ENCODE measurements at places on chromosomes 16 and 17.

GRCh38 chr17:41592601-41593305 is 6.1 kb upstream of the KRT14 start:
- H3K27ac ChIP-seq, result no peak overlapping the region
- peaks cover 3% of the 10 kb centered on the region for H3K4me1 ChIP-seq
- DNase-seq, result no peak
- H3K36me3 ChIP-seq, result no peaks in the 10 kb centered on the region
- peaks cover 28% of the 10 kb centered on the region for H3K27me3 ChIP-seq

DNA sequence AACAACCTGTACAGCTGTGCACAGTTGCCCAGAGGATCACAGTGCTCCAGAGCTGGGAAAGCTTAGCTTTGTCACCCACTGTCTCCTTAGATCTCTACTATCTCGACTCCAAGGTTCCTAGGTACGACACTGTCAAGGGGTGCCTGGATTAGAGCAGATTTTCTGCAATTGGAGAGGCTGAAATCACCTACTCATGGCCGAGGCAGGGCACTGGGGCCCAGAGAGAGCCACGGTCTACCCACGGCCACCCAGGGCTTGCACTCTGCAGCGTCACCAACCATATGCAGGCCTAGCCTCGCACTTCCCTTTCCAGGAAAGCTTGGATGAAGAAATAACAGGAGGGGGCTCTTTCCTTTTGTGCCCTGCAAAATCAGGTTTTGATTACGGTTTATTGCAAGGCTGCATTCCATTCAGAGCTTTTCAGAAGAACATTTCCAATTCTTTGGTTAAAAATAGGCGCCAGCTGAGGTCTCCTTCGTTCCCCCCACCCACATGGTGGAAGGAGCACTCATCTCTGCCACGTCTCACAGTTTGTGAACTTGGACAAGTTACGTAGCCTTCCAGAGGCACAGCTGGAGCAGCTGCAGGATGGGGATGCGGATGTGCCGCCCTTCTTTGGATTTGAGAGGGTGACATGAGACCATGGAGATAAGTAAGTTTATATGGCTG is 80.0 kb downstream of the IRX5 start:
- no peak overlapping the region for H3K4me3 ChIP-seq
- peaks cover 4% of the 10 kb centered on the region for H3K27me3 ChIP-seq

GRCh38 chr16:17635183-17635582 is 164.4 kb upstream of the XYLT1 start:
- no peaks in the 10 kb centered on the region for H3K36me3 ChIP-seq
- H3K4me1 ChIP-seq, result no peaks in the 10 kb centered on the region
- H3K27me3 ChIP-seq, result no peaks in the 10 kb centered on the region
- DNase-seq, result no peak

GRCh38 chr17:50922721-50923405 is 56.7 kb upstream of the TOB1 start:
- no peak overlapping the region for H3K4me3 ChIP-seq
- DNase-seq, result peak; percentile 66
- H3K4me1 ChIP-seq, result peaks cover 17% of the 10 kb centered on the region
- no peaks in the 10 kb centered on the region for H3K27me3 ChIP-seq

DNA sequence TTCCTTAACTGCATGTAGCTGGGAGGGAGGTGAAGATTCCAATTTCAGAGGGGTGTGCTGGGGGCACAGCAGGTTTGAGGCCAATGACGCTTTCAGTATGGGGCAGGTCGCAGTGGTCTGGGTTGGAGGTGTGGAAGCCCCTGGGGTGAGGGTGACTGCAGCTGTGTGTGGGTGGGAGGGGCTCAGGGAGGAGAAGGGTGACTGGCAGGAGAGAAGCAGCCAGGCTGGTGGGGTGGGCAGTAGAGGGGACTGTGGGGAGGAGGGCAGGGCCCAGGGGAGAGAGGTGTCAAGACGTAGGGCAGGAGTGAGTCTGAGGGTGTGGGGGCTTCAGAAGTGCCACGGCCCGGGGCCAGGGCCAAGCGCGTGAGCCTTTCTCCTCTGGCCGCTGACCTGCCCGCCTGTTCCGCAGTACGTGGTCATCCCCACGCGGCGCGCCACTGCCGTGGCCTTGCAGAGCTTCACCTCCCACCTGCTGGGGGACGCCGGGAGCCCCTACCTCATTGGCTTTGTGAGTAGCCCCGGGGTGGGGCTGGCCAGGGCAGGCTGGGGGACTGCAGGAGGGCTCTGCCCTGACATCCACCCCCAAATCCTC is 19.4 kb downstream of the MYBBP1A start:
- no peak overlapping the region for H3K4me3 ChIP-seq
- no peak for DNase-seq
- H3K27me3 ChIP-seq, result no peaks in the 10 kb centered on the region
- H3K36me3 ChIP-seq, result peaks cover 14% of the 10 kb centered on the region

GRCh38 chr16:72948238-72948829 is 99.6 kb downstream of the ZFHX3 start:
- H3K27me3 ChIP-seq, result no peaks in the 10 kb centered on the region
- H3K36me3 ChIP-seq, result peaks cover 32% of the 10 kb centered on the region
- H3K4me1 ChIP-seq, result peaks cover 13% of the 10 kb centered on the region
- DNase-seq, result no peak
- no peak overlapping the region for H3K27ac ChIP-seq
- no peak overlapping the region for H3K4me3 ChIP-seq

GRCh38 chr17:42404326-42405055 is 16.2 kb upstream of the STAT3 start:
- H3K36me3 ChIP-seq, result peaks cover 47% of the 10 kb centered on the region
- no peak overlapping the region for H3K27ac ChIP-seq
- no peak overlapping the region for H3K4me3 ChIP-seq
- H3K4me1 ChIP-seq, result peaks cover 40% of the 10 kb centered on the region

DNA sequence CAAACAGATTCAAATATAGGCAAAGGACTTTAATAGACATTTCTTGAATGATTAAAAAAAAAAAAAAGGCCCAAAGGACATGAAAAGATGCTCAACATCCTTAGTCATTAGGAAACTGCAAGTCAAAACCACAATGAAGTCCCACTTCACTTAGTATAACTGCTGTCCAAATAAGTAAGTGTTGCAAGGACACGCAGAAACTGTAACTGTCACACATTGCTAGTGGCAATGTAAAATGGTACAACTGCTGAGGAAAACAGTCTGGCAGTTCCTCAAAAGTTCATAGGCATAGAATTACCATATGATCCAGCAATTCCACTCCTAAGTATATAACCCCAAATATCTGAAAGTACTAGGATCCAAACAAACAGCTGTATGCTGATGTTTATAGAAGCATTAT is 112.7 kb downstream of the BRIP1 start:
- no peak overlapping the region for H3K4me3 ChIP-seq
- H3K4me1 ChIP-seq, result no peaks in the 10 kb centered on the region

DNA sequence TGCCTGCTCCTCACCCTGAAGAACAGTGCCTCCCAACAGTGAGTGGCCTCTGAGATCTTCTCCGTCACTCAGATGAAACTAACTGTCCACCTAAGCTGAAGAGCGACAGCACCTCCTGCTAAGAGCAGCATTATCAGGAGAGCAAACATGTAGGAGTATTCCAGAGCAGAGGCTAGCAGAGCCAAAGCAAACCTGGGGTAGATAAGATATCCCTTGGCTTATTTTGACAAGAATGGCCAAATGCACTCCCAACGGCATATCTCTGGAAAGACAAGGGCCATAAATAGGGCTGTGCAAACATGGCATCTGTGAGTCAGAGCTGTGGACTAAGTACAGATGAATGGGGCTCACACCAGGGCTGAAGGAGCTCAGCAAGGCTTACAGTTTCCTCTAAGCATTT is 96.3 kb downstream of the NDEL1 start:
- H3K27me3 ChIP-seq, result no peaks in the 10 kb centered on the region
- peaks cover 25% of the 10 kb centered on the region for H3K36me3 ChIP-seq
- no peak overlapping the region for H3K27ac ChIP-seq
- peaks cover 11% of the 10 kb centered on the region for H3K4me1 ChIP-seq

DNA sequence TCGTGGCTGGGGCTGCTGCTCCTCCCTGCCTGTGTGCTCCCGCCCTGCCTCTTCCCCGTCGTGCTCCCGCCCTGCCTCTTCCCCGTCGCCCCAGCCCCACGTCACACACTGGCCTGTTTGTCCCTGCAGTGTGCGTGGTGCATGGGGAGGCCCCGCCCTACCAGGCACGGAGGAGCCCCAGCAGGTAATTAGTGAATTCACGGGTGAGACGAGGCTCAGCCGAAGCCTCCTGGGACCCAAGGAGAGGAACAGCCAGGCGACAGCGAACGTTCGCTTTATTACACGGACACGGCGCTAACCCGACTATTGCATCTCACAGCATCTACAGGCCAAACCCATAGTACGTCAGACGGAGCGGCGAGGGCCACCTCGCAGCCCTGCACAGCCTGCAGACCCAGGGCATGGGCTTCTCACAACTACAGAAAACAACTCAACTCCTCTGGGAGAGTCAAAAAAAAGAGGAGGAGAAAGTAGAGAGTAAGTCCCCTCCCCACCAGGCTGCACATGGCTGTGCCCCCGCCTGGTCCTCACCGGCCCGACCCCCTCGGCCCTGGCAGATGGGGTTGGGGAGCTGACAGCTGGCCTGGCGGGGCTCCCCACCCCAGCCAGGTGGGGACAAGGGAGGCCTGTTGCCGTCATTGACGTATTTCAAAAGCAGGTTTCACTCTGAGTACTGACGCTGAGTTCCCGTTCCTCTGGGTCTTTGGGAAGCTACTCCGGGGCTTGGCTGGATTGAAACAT is 4.3 kb upstream of the PABPN1L start:
- DNase-seq, result no peak
- H3K4me1 ChIP-seq, result no peaks in the 10 kb centered on the region
- H3K4me3 ChIP-seq, result peak overlapping the region; percentile 37

DNA sequence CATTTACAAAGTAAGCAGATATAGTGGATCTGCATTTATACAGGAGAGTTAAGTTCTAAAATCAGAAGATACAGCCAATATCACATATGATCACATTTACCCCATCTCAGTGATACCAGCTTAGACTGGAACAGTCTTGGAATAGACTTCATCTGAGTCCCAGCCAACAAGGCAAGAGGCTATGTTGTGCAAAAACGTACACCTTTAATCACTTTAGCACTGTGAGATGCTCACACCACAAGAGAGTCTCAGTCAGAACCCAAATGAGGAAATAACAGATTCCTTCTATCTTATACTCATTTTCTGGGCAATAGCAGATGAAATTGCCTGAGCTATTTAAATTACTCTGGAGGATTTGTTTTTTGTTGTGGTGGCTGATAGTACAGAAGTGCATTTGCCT is 145.6 kb downstream of the ANKFN1 start:
- no peak overlapping the region for H3K4me3 ChIP-seq
- H3K27me3 ChIP-seq, result no peaks in the 10 kb centered on the region
- DNase-seq, result no peak
- peaks cover 11% of the 10 kb centered on the region for H3K4me1 ChIP-seq

Measured in osteoblast (primary cell).